ENCODE measurements at places on chromosomes 13 and 19. TPM values are rescaled to one million over a fixed set of nuclear protein-coding genes. Genes with fewer than 3 reads are reported as not detected.

PLEKHG2 gene
- polyA plus RNA-seq = 139 TPM

CELF5 gene
- 0.37 TPM for polyA plus RNA-seq

- DNase-seq = no peak
Measured at GRCh38 chr19:13865571-13866462, 11.1 kb upstream of the NANOS3 start.

DNA sequence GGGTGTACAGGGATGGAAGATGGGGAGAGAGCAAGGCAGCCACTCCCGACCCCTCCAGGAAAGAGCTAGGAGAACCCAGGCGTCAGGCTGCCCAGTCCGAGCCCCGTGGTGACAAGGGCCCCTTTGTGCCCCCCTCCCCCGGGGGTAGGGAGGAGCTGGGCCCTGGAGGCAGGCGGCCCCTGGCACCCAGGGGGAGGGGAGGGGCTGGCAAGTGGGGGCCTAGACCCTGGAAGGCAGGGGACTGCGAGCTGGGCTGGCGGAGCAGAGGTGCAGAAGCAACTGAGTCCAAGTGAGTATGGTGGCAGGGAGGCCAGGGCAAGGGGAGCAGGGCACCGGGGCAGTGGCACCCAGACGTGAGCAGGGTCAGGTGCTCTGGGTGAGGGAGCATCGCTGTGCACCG is at the start of gene MAG:
Gene MAG, plus strand, starts transcription at position 246 of the 400 bp plus-strand sequence. CDS start 3,248 bp downstream, outside the sequence.
- DNase-seq = no peak

DNA sequence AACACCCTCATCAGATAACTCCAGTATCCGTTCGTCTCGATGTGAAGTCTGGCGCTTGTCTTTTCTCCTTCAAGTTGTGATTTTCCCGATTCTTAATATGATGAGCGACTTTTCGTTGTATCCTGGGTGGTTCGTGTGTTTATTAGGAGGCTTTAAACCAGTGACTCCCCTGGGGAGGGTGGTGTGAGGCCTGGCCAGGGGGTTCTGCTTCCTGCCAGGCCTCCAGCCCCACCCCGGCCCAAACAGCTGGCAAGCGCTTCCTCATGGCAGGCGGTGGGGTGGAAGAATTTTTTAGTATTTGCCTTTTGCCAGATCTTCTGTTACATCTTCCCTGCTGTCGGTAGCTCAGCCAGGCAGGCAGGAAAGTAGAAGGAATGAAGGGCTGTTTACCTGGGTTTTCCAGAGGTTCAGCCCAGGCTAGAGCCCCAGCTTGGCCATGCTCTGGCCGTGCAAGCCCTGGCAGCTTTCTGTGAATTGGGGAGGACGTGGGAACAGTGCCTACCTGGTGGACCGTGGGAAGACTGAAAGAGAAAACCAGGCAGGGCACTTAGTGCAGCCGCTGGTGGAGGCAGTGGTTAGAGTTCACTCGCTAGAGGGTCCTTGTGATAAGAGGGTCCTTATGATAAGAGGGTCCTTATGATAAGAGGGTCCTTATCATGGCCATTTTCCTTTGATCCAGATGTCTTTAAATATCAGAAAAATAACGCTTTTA is 37.7 kb upstream of the DCUN1D2 start:
- no peak for DNase-seq

GRCh38 chr13:27200413-27201070 is 28.9 kb upstream of the USP12 start:
- no peak for DNase-seq

GRCh38 chr19:17302391-17303166 is 646 bp downstream of the ABHD8 start:
- no peak for DNase-seq

DNA sequence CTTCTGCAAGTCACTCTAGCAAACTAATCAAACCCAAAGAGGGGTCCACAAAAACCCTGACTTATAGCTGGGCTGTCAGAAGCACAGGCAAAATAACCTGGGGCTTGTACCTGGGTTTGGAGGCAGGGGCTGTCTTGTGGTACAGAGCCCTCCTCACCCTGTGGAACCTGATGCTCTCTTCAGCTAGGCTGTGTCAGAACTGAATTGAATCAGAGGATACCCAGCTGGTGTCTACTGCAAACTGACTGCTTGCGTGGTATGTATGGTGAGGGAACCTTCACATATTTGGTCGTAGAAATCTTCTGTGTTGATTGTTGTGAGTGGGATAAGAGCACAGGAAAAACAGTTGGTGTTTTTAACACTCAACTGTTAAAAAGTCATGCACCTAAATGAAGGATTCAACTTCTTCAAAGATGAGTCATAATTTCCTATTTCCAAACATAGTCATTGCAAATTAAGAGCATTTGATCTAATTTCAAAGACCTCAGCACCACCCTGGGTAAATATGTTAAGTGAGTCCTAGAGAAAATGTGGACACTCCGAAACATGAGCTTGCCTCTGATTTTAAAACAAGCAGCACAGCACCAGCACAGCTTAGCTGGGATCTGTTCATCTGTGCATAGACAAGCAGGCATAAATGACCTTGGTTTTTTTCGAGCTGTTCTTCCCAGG is 840.2 kb downstream of the UQCRFS1 start:
- DNase-seq = no peak

GRCh38 chr19:33719366-33720154 is 77.1 kb upstream of the KCTD15 start:
- DNase-seq = no peak

DNA sequence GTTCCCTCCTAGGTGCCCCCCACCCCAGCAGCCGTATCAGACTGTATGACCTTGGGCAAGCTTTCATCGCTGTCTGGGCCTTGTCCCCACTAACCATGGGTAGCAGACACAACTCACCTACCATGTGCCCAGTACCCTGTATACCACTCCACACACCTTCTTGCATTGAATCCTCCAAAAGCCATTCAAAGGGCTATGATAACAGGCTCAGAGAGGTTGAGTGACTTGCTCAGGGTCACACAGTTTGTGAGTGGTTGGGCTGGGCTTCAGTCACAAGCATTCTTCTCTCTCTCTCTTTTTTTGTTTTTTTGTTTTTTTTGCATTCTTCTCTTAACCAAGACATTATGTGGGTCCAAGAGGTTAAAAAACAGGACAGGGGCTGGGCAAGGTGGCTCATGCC is 2.6 kb downstream of the RASAL3 start:
- no peak for DNase-seq

DNA sequence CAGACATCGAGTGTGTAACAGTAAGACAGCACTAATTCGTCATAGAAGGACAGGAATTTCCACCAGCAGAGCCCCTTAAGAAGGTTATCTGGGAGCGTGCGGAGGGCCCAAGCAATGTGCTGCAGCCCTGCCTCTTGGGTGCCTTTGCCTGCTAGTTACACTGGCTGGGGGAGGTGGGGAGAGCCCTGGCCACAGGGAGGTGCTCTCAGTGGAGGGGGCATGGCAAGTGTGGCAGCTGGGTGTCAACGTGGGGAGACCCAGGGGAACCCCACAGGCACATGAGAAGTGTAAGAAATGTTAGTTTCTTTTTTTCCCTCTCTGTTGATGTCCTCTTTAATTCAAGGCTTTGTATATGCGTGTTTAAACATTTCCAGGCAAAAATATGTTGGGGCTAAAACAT is 50.9 kb upstream of the TMTC4 start:
- DNase-seq = no peak

DNA sequence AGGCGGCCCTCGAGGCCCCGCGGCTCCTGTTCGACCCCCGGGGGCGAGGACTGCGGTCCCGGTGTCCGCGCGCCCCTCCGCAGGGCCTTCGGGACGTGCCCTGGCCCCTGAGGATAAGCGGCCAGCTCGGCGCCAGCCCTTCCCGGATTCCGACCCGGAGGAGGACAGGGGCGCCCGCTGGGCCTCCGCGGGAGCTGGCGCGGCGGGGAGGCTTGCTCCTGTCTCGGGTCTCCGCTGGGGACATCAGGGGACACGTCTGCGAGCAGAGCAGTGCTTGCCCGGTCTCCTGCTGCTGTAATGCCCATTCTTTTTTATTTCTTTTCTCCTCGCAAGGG is 829 bp downstream of the B3GLCT start:
- no peak for DNase-seq
